ENCODE measurements at places on chromosomes 11 and 22. TPM values are rescaled to one million over a fixed set of nuclear protein-coding genes. Genes with fewer than 3 reads are reported as not detected.

ANGPTL5 gene
- total RNA-seq: not detected

MFNG gene
- total RNA-seq: not detected

BTBD18 gene
- not detected for total RNA-seq

PANX1 gene
- total RNA-seq: 36.9 TPM

OR52N4 gene
- not detected for total RNA-seq

MS4A14 gene
- total RNA-seq: not detected

RCOR2 gene
- 1.5 TPM for total RNA-seq

MYRF gene
- total RNA-seq: 1.4 TPM

SLC29A2 gene
- not detected for total RNA-seq

SLC5A12 gene
- not detected for total RNA-seq

BAD gene
- 154 TPM for total RNA-seq

CCDC89 gene
- 0.26 TPM for total RNA-seq

CCDC83 gene
- not detected for total RNA-seq

OR5W2 gene
- total RNA-seq: not detected

WNT7B gene
- total RNA-seq: not detected

APLNR gene
- not detected for total RNA-seq

OR5B21 gene
- not detected for total RNA-seq

TRABD gene
- 29.1 TPM for total RNA-seq

POTEH gene
- total RNA-seq: not detected

CELSR1 gene
- 1.1 TPM for total RNA-seq

ARHGAP20 gene
- 2.2 TPM for total RNA-seq

Data from SJSA1 (cell line).